HTR-8/SVneo (cell line): ENCODE measurements at places on chromosomes 3 and 15.

DNA sequence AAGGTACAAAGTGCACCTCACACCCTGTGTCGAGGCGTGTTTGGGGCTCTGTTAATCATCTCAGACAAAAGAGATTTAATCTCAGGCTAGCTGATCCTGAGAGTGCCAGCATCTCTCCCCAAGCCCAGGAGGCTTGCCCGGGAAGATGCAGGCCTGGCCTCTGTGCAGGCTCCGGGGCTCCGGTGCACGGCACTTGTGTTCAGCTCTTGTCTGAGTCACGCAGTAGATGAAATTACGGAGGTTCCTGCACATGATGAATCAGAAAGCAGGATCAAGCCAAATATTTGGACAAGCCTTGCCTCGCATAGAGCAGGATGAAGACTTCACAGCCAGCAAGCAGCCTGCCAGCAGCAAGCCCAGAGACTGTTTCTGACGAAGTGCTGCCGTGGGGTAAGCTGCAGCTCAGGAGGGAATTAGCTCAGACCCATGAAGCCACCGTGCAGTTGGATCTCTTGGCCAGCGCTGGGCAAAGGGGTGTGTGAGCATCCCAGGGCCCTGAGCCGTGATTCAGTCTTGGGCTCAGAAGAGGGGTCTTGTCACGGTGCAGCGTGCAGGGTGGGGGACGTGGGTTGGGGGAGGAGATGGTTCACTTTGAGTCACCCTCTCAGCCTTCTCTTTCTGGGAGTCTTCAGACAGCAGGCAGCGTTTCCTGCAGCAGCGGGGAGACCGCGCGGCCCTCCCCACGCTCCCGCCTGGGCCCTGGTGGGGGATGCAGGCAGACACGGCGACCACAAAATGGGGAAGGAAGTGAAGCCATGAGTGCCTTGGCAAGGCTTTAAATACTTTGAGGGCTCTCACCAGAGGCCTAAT lies 89.2 kb upstream of the MEF2A start:
- peak; percentile 67 for DNase-seq

DNA sequence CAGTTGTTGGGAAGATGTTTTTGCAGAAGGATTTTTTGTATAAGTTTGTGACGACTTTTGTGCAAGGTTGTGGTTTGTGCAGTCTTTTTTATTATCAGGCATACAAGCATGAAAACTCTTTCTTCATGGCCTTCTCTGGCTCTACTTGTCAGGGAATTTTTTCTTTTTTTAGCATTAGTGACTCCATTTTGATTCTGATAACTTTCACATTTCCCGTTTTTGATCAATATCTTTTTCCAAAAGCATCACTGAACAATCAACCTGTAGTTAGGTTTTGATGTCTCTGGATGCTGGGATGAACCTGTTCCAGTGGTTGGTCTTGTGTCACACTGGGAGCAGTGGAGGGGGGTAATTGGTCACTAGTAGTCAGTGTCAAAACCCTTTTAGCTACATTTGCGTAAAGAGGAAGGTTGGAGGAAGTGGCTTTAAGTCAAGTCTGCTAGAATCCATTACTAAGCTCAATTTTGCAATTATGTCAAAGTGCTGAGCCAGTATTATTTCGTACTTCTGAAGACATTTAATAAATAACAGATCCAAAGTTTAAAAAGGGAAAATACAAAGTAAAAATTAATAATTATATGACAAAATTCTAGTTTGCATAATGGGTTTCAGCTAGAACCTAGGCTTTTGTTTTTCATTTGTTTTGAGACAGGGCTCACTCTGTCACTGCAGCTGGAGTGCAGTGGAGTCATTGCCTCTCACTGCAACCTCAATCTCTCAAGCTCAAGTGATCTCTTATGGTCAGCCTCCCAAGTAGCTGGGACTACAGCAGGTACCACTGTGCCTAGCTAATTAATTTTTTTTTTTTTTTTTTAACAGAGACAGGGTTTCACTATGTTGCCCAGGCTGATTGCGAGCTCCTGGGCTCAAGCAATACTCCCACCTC lies 18.8 kb upstream of the CFAP161 start:
- no peak for DNase-seq

DNA sequence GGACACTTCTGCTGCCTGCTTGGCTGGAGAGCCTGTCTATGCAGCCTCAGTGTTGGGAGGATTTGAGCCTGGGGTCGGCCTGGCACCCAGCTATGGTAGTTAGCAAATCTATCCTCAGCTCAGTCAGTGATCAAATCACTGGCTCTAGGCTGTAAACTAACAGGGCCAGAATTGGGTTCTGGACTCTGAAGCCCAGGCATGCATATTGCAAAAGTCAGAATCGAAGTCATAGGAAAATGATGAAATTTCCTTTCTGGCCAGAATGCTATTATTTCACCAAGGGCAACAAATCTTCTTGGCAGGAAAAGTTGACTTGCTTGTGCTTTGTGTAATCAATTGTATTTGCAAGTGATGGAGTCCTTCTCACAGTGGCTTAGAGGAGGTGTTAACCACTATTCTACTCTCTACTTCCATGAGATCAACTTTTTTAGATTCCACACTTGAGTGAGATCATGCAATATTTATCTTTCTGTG lies 482.6 kb upstream of the TPRG1 start:
- DNase-seq = no peak

- DNase-seq = no peak
Measured at GRCh38 chr15:99118801-99119546, 14.1 kb downstream of the SYNM start.

DNA sequence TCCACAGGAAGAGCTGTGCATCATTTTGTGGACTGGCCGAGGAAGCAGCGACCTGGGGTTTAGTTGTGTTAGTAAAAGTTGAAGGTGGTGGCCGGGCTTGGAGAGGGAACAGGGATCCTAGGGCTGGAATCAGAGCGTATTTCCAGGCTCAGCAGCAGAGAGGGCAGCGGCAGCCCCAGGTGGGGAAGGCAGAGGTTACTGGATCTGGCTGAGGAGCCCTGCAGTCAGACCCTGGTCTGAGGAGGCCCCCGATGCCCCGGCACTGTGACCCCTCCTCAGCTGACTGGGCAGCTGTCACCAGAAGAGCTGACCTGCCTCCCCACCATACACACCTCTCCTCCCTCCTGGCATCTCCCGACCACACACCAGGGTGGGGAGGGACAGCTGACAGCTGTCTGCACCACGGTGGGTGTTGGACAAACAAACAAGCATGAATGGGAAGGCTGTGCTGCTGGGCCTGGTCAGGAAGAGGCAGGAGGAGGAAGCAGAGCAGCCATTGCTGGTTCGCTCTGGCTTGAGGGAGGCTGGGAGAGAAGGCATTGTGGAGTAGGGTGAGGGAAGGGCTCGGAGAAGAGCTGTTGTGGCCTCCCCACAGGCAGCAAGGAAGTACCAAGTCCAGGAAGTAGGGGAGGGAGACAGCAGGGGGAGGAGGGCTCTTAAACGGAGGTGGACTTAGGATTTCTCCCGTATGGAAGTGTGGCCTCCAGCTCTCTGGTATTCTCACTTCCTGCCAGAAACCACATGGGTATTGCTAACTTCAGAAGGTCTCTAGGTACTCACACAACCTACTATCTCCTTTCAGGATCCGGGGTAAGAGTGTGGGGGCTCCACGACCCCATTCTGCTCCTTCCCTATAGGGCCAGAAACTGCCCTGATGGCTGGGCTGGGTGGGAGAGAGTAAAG lies 49.5 kb upstream of the HACD2 start:
- no peak for DNase-seq

GRCh38 chr15:57526615-57527014 lies 65.1 kb upstream of the MYZAP start:
- DNase-seq = no peak

DNA sequence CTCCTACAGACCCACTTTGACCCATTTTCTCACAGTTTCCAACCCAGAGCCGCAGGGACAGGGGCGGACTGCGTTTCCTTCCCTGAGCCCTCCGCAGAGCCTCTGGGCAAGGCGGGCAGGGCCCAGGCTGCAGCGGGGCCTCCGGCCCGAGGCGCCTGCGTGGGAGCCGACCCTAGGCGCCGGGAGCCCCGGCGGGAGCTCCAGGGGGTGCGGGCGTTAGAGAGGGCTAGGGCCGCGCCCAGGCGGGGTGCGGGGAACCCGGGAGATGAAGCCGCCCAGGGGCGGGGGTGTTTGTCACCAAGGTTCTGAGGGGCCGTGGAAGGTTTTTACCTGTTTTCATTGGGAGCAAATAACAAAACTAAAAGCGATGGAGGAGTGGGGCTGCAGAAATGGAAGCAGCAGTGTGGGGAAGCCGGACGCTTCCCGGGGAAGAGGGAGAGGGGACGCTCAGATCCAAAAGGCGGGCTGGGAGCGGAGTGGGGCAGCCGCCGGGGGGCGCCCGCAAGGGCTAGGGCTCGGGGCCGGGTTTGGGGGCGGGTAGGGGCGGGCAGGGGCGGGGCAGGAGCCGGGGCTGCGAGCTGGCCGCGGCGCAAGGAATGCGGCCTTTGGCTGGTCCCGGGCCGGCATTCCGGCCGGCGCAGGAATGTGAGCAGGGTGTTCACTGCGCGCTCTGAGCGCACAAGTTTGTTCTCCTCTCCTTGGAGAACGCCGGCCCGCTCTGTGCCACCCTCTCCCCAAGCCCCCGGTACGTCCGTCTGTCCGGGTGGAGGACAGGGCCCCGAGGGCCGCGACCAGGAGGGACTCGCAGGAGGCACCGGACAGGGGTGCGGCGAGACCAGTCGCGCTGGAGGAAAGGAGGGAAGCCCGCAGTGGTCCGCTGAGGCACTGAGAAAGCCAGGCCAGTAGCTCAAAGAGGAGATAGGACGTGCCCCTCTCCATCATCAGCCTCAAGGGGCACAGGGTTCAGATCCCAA lies 61.1 kb downstream of the AMOTL2 start:
- DNase-seq = peak; percentile 72

DNA sequence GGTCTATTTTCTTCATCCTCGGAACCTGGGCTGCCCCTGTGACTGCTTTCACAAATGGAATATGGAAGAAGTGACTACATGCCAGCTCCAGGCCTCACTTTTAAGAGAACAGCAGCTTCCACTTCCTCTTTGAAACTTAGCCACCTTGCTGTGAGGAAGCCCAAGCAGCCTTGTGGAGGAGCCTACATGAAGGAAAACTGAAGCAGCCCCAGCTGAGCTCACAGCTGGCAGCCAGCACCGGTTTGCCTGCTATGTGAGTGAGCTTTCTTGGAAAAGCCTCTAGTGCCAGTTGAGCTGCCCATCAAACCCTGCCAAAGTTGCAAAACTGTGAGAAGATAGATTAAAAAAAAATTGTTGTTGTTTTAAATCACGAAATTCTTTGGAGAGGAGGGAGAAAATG lies 498.0 kb upstream of the PROK2 start:
- no peak for DNase-seq

GRCh38 chr3:59685432-59685831 lies 635.6 kb upstream of the CFAP20DC start:
- DNase-seq = no peak

DNA sequence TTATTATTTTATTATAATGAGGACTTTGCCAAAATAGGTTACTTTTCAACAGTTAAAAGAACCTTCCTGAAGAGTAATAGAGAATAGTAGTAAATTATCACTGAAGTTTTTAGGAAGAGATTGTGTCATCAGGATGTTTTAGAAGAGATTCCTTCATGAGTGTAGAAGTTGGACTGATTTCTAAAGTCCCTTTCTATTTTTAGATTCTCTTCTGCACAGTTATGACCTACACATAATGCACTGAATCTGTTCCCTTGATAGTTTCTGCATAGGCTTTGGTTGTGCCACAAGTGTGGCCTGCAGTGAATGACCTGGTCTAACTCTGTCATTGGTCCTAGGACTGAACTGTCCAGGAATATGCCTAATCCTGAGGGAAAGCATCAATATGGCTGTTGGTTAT lies 23.9 kb downstream of the SLC35A5 start:
- DNase-seq = no peak

GRCh38 chr3:31728403-31728802 lies 195.7 kb downstream of the STT3B start:
- DNase-seq = no peak

DNA sequence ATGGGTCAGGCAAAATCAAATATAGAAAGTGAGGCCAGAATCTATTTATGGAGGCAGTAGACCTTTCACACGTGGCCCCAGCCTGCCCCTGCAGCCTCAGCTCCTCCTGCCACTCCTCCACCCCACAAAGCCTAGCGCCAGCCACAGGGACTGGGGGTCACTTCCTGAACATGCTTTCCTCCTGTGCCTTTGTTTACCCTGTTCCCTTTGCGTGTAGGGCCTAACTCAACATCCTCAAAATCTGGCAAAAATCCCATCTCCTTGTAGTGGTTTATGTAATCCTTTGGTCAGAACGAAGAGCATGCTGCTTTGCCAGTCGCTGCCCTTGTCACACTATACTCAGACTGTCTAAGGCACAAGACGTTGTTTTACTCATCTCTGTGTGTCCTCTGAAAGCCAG lies 39.6 kb downstream of the KBTBD12 start:
- no peak for DNase-seq

DNA sequence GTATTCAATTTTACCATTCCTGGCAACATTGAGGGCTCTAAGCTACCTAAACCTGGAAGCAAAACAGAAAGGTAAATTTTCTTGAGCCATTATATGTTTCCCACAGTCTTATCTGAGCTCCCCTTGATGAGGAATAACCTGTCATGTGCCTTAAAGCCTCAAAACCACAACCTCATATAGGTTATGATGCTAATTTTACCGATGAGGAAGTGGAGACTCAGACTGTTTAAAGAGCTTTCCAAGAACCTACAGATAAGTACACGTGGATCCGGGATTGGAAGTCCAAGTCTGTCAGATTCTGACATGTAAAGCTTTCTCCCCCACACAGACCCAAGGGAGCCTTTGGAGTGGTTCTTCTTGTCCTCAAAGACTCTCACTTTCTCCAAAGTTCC lies 140.5 kb downstream of the SEMA6D start:
- no peak for DNase-seq

- no peak for DNase-seq
Measured at GRCh38 chr3:99502871-99503270, 135.5 kb upstream of the COL8A1 start.

GRCh38 chr3:128471110-128471509 lies 4.4 kb upstream of the DNAJB8 start:
- no peak for DNase-seq

DNA sequence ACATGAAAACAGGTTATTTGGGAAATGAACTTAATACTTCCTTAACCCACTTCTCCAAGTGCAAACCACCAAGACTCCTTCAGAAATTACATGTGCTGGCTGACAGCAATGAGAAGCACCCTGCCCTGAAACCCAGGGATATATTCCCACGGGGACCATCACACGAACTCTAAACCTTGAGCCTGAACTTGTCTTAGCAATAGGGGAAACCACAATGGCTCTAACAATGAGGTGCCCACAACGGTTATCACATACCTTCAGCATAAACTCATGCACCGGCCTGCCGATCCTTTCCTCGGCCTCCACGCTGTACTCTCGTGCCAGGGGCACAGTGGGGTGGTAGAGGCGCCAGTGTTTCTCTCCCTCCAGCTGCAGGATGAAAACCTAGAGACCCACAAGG lies 13.4 kb downstream of the RIOX2 start:
- no peak for DNase-seq

- no peak for DNase-seq
Measured at GRCh38 chr3:166531730-166532129, 694.5 kb upstream of the BCHE start.

GRCh38 chr3:134699721-134700120 lies 48.9 kb upstream of the KY start:
- no peak for DNase-seq

- no peak for DNase-seq
Measured at GRCh38 chr15:92153620-92154019, 240.1 kb upstream of the ST8SIA2 start.
